Glutamatergic neuron (in vitro differentiated cells): ENCODE measurements at places on chromosomes 4 and X.

DNA sequence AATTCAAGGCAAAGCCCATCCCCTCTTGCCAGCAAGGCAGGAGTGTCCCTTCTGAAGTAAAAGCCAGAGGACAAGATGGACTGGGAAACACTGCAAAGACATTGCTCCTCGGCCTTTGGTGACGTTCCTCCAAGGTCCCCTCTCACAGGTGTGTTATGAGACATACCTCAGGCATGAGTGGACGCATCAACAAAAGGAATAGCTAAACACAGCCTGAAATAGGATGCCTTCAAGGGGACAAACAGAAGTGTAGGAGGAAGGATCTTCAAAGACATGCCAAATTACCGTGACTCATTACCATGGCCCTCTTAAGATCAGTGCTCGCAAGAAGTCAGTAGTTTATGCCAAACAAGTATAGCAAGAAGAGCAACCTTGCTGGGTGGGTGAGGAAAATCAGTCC, 6.0 kb upstream of the IDS start:
- no peaks in the 10 kb centered on the region for H3K36me3 ChIP-seq
- no peak for DNase-seq
- H3K4me1 ChIP-seq, result no peaks in the 10 kb centered on the region
- H3K4me3 ChIP-seq, result no peak overlapping the region
- H3K27ac ChIP-seq, result no peak overlapping the region
- H3K27me3 ChIP-seq, result peaks cover 2% of the 10 kb centered on the region

DNA sequence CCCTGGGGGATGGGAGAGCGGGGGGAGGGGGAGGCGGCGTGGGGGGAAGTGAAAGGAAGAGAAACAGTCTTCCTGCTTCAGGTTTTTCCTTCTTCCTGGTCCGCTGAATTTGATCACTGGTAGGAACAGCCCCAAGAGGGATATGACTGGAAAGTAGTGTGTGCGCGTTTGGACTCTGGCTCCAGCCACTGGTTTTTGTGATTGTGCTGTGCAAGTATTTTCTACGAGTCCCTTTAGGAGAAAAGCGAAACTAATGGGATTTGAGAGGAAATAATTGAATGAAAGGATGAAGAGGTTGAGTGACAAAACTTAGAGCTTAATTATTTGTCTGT, 836 bp downstream of the PRRG1 start:
- no peaks in the 10 kb centered on the region for H3K36me3 ChIP-seq
- DNase-seq, result no peak
- peaks cover 2% of the 10 kb centered on the region for H3K4me1 ChIP-seq
- peak overlapping the region; percentile 87 for H3K4me3 ChIP-seq

DNA sequence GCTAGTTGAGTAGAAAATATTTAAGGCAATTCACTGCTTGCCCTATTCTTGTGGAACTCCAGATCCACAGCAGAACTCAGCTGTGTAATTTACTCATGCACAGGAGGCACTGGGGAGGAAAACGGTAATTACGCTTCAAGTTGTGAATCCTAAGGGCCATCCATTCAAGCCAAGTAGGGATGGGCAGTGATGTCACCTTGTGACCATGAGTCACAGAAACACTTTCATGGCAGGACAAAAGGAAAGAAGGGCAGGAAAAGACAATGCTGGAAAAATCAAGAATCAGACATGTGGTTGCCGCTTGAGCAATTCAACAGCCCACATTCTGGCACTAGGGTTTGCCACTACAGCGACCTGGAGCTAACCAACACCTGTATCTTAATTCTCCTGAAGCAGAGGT, 1.4 kb downstream of the PAQR3 start:
- H3K4me3 ChIP-seq, result peak overlapping the region; percentile 75
- H3K36me3 ChIP-seq, result no peaks in the 10 kb centered on the region
- DNase-seq, result no peak
- H3K27me3 ChIP-seq, result peaks cover 2% of the 10 kb centered on the region
- peaks cover 5% of the 10 kb centered on the region for H3K4me1 ChIP-seq
- peak overlapping the region; percentile 56 for H3K27ac ChIP-seq

DNA sequence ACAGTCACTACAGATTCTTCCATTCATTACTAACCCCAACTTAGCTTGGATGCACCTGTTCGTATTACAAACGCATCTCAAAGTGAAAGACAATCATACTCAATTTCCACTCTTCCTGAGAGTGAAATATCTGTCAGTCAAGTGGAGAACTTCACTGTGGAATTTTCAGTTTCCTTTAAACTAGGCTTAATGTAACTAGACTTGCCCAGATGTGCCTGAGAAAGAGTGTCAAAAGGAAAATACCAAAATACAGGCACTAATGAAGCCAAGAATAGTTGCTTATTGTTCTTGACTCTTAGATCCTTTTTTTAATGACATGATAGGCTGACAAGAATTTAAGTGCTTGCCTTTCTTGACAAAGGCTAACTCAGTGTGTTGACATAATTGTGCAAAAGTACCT, 72.4 kb upstream of the NR3C2 start:
- no peak overlapping the region for H3K27ac ChIP-seq
- H3K4me1 ChIP-seq, result no peaks in the 10 kb centered on the region
- H3K36me3 ChIP-seq, result no peaks in the 10 kb centered on the region

DNA sequence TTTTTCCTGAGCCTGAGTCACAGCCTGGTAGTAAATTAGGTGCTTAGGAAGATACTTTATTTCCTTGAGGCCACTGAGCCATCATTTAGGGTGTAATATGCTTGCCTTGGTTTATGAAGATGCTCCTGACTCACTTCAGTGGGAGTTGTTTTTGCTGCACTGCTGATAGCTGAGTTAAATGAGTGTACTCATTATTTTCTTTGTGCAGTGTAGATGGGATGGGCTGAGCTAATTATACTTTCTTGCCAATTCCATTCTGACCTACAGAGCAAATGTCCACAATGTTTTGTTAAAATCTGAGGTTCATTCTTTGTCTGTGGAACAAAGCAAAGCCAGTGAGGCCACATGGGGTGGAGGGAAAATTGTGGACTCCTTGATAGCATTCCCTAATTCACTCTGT, 60.0 kb downstream of the FGF13 start:
- H3K4me3 ChIP-seq, result no peak overlapping the region
- peaks cover 3% of the 10 kb centered on the region for H3K27me3 ChIP-seq
- DNase-seq, result no peak
- H3K4me1 ChIP-seq, result peaks cover 4% of the 10 kb centered on the region
- H3K27ac ChIP-seq, result no peak overlapping the region

GRCh38 chr4:180189666-180190065, 2053.5 kb upstream of the TENM3 start:
- H3K27me3 ChIP-seq, result no peaks in the 10 kb centered on the region
- H3K36me3 ChIP-seq, result no peaks in the 10 kb centered on the region
- H3K4me1 ChIP-seq, result peaks cover 8% of the 10 kb centered on the region

GRCh38 chrX:154008521-154008920, 11.2 kb downstream of the IRAK1 start:
- peaks cover 2% of the 10 kb centered on the region for H3K27me3 ChIP-seq
- H3K4me1 ChIP-seq, result peaks cover 29% of the 10 kb centered on the region
- no peak for DNase-seq
- H3K36me3 ChIP-seq, result no peaks in the 10 kb centered on the region
- no peak overlapping the region for H3K4me3 ChIP-seq
- H3K27ac ChIP-seq, result no peak overlapping the region

GRCh38 chr4:154029171-154029570, 240.3 kb upstream of the SFRP2 start:
- no peaks in the 10 kb centered on the region for H3K36me3 ChIP-seq
- H3K4me1 ChIP-seq, result peaks cover 2% of the 10 kb centered on the region
- no peak overlapping the region for H3K27ac ChIP-seq
- DNase-seq, result no peak

DNA sequence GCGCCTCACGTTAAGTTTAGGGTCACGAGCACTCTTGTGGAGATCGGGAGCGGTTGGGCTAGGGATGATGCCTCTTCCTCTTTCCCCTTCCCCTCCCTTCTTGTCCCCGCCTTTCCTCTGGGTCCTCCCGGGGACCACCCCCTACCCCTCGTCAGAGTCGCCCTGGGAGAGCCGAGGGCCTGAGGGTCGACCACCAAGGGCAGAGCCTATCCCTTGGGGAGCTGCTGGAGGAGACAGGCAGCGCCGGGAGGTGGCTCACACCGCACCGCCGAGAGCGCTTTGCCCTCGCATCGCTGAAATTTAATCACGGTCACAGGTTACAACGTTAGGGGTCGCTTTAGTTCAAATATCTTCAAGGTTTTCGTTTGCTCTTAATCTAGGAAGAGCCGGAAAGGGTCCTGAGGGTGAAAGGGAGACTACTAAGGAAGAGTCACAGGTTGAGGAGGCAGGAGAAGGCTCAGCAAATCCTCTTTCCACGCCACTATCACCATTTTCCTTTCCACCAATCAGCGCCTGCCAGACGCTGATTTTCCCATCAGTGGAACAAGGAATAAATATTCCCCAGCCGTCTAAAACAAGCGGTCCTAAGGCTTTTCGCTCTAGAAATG, 528 bp upstream of the SNCA start:
- peak; percentile 59 for DNase-seq
- H3K4me3 ChIP-seq, result peak overlapping the region; percentile 96
- peaks cover 4% of the 10 kb centered on the region for H3K27me3 ChIP-seq
- H3K36me3 ChIP-seq, result no peaks in the 10 kb centered on the region
- H3K27ac ChIP-seq, result peak overlapping the region; percentile 96

GRCh38 chr4:81667539-81667938, 195.8 kb upstream of the RASGEF1B start:
- H3K4me1 ChIP-seq, result peaks cover 15% of the 10 kb centered on the region
- no peaks in the 10 kb centered on the region for H3K27me3 ChIP-seq
- H3K4me3 ChIP-seq, result no peak overlapping the region

GRCh38 chr4:38615847-38616246, 48.2 kb upstream of the KLF3 start:
- no peaks in the 10 kb centered on the region for H3K36me3 ChIP-seq
- no peak overlapping the region for H3K27ac ChIP-seq
- DNase-seq, result no peak
- no peak overlapping the region for H3K4me3 ChIP-seq
- no peaks in the 10 kb centered on the region for H3K27me3 ChIP-seq

DNA sequence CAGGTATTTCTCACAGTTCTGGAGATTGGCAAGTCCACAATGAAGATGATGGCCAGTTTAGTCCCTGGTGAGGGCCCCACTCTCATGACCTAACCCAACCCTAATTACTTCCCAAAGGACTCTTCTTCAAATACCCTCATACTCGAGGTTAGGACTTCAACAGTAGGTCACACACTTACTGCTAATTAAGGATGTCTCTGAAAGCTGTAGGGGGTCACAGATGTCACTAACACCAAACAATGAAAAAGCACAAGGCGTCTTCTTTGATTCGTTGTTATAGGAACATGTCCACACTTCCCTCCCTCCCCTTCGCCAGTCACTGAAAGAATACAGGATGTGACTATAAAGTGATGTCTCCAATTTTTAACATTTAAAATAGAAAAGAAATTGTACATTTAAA, 309.7 kb downstream of the PACRGL start:
- peaks cover 1% of the 10 kb centered on the region for H3K27me3 ChIP-seq
- no peaks in the 10 kb centered on the region for H3K36me3 ChIP-seq
- no peak for DNase-seq
- H3K27ac ChIP-seq, result peak overlapping the region; percentile 29

GRCh38 chr4:30790998-30791397, 70.8 kb downstream of the PCDH7 start:
- H3K4me1 ChIP-seq, result peaks cover 1% of the 10 kb centered on the region
- no peaks in the 10 kb centered on the region for H3K27me3 ChIP-seq
- no peak for DNase-seq
- H3K4me3 ChIP-seq, result no peak overlapping the region
- H3K27ac ChIP-seq, result no peak overlapping the region

DNA sequence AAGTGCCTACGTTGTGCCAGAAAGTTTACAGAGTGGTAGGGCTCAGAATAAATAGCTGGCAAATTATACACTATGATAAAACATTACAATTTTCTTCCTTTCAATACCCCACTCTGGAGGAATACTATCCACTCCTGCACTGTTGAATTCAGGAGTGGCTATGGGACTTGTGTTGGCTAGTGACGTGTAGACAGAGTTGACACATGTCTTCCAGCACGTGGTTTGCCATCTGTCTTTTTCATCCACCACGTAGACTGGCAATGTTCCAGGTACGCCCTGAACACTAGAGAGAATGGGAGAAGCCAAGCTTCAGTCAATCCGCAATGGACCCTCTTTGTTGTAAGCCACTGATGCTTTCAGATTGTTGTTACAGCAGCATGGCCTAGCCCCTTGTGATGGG, 168.8 kb upstream of the RBPJ start:
- no peaks in the 10 kb centered on the region for H3K4me1 ChIP-seq
- DNase-seq, result no peak
- no peak overlapping the region for H3K27ac ChIP-seq
- H3K27me3 ChIP-seq, result no peaks in the 10 kb centered on the region

DNA sequence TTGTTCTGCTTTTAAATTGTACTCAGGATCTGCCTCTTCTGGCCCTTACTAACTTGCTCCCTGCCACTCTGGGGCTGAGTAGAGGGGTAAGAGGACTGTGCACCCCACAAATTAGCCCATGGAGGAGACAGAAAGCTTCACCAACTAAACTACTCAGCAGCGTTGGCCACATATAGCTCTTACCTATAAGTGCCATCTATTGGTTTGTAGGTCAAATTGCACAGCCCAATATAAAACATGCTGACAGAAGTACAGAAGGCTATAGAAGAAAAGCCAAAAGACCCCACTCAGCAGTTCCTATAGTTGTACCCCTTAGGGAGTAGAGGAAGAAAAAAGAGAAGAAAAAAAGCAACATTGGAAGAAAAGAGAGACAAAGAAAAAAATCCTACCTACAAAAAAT, 341.2 kb upstream of the FMR1 start:
- H3K27ac ChIP-seq, result no peak overlapping the region
- no peak for DNase-seq
- peaks cover 5% of the 10 kb centered on the region for H3K4me1 ChIP-seq
- H3K4me3 ChIP-seq, result no peak overlapping the region

DNA sequence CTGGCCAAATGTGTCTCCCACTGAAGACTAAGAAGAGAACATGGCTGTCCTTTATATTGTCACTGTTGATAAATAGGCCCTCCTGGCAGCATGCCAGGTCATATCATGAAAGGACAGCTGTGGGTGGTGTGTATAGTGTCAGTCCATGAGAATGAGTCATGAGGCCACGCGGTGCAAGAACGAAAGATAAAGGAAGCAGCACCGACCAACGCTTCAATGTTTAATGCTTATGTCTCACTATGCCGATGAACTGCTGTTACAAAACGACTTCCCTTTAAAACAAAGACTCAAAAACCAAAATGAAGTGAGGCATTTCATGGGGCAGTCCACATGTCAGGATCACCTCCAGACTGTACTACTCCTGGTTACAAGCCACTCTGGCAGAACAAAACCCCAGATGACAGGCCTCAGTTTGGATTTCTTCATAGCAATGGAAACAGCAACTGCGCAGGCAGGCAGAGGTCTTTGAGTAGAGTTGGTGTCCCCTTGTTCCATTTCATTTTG, 5.2 kb upstream of the TCEANC start:
- no peak overlapping the region for H3K4me3 ChIP-seq
- H3K27ac ChIP-seq, result no peak overlapping the region
- H3K36me3 ChIP-seq, result no peaks in the 10 kb centered on the region
- no peak for DNase-seq
- H3K27me3 ChIP-seq, result no peaks in the 10 kb centered on the region
- no peaks in the 10 kb centered on the region for H3K4me1 ChIP-seq
